ENCODE measurements at places on chromosomes 16 and 17.

DNA sequence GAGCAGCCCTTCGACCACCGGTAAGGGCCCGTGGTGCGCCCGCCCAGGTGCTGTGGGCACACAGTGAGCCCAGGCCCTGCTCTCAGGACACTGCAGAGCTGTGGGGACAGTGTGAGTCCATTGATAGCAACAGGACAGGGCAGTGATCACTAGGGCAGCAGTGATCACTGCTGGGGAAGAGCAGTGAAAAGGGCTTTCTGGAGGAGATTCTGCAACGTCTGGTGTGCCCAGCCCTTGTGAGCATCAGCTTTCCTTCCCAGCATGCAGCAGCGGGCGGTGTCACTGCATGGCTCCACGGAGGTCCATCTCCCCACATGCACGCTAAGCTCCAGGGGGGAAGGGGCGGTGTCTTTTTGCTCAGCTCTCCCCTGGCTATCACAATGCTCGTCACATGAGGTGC lies 32.1 kb downstream of the MAP1LC3B start:
- no peak for DNase-seq

DNA sequence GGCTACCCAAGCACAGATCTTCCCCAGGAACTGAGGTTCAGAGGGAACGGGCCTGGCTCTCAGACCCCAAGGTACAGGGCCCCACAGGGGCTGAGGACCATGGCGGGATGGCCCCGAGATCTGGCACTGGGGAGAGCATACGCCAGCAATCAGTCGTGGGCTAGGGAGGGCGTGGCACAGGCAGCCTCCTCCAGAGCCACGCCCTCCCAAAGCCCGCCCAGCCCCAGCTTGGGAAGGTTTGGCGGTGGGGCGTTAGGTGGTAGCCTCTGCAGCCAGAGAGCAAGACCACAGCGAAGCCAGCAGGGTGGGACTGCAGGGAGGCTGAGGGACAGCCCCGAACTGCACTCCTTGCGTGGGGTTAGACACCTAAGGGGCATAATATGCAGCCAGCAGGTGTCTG lies 11.6 kb downstream of the WNT9B start:
- no peak for DNase-seq

DNA sequence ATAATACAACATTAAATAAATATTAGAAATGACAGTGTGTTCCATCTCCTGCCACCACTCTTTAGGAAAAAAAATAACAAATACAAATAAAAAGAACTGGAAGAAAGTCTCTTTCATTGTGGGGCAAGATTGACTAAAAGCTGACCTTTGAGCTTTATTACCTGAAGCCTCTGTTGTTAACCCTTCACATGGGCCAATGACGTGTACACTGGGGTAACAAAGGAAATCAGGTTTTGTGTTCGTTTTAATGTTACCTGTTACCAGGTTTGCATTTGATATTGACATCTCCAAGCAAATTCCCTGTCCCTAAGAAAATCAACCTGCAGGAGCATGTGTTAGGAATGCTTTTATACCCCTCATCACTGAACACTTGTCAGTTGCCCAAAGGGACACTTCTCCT lies 39.0 kb downstream of the NLK start:
- no peak for DNase-seq

GRCh38 chr16:51535591-51535990 lies 384.5 kb upstream of the SALL1 start:
- no peak for DNase-seq

GRCh38 chr17:59160157-59161025 lies 4.8 kb downstream of the PRR11 start:
- no peak for DNase-seq

GRCh38 chr16:4591706-4592470 lies 22.8 kb downstream of the UBALD1 start:
- no peak for DNase-seq

- no peak for DNase-seq
Measured at GRCh38 chr16:67773099-67773498, 33.3 kb downstream of the RANBP10 start.

DNA sequence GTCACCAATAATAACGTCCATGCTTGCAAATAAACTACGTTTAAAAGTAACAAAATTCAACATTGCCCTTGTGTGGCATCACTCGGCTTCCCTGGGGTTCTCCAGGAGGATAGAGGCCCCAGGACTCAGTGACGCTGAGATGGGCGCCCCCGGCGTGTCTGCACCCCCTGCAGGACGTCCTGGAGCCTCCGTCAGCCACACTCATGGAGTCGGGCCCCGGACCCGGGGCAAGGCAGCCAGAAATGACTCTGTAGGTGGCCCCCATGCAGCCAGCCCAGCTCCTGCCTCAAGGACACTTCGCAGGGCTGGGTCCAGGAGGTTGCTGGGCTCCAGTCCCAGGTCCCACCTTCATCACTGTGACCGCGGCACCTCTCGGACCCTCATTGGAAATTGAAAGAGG lies 16.6 kb upstream of the ACSF3 start:
- DNase-seq, result no peak

DNA sequence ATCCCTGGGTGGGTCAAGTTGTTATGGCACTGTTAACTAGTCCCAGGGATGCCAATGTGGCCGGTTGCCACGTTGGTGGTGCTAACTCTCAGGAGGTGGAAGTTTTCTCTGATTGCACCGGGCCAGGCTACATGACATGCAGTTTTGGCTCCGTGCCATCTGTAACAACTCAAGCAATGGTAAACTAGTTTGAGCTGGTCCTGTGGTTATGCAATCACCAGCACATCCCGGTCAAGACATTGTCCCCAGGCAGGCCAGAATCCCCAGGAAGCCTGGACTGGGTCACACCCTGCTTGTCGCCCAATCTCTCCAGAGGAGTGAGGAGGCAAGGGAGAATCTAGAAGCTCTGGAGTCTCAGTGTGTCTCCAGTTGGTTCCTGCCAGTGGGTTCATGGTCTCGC lies 10.1 kb upstream of the CCL17 start:
- DNase-seq, result no peak

GRCh38 chr17:42531455-42532354 lies 4.3 kb upstream of the NAGLU start:
- DNase-seq, result peak; percentile 21

DNA sequence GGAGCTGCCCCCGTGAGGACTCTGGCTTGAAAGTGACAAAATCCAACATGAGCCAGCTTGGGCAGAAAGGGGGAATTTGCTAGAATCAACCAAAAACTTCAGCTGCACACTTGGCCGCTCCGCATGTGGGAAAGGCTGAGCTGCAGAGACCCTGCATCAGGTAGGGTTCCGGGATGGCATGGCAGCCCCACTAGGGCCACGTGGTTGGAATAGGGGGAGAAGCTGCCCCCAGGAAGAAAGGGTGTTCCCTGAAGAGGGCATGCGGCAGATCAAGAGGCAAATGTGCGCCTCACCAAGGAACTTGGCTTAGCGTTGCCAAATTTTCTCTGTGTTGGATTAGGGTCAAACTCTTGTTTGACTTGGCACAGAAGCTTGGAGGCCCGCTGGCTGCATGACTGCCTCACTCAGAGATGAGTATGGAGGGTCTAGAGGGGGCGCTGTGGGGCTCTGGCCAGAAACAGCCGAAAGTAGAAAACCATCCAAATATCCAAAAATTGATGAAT lies 29.2 kb upstream of the WFIKKN2 start:
- DNase-seq, result no peak

- peak; percentile 92 for DNase-seq
Measured at GRCh38 chr17:27345141-27345904, 51.4 kb downstream of the WSB1 start.

DNA sequence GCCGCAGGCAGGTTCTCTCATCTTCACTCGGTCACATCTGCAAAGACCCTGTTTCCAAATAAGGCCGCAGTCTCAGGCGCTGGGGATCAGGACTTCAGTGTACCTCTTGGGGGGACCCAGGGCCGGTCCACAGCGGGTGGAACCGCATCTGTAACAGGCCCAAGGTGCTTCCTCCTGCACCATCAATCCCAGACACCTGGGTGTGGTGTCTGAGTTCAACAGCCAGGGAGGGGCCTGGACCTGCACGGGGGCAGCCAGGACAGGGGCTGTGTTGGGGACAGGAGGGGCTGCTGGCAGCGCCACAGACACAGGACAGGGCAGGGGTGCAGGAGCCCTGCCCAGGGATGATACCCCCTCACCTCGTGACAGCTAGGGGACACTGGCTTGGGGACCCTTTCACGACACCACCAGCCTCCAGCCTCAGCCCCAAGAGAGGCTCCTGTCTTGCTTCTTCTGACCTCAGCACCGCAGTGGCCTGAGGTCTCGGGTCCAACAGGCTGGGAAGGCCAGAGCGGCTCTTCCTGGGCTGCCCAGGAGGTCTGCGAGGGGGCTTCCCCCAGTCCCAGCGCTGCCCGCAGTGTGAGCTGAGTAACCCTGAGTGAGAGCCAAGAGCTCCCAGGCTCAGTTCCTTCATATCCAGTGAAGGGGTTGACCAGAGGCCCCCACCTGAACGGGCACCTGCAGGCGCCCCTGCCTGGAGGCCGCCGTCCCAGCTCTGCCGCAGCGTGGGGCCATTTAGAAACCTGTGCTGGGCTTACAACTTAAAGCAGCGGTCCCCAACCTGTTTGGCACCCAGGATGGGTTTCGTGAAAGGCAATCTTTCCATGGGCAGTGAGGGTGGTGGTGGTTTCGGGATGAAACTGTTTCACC lies 30.7 kb upstream of the BAHCC1 start:
- no peak for DNase-seq

GRCh38 chr17:81833160-81833920 lies at the start of gene MCRIP1:
TSS of gene MCRIP1 (minus strand) at chr17:81833291. CDS start at chr17:81824506, 8,785 bp downstream.
- DNase-seq, result peak; percentile 70

DNA sequence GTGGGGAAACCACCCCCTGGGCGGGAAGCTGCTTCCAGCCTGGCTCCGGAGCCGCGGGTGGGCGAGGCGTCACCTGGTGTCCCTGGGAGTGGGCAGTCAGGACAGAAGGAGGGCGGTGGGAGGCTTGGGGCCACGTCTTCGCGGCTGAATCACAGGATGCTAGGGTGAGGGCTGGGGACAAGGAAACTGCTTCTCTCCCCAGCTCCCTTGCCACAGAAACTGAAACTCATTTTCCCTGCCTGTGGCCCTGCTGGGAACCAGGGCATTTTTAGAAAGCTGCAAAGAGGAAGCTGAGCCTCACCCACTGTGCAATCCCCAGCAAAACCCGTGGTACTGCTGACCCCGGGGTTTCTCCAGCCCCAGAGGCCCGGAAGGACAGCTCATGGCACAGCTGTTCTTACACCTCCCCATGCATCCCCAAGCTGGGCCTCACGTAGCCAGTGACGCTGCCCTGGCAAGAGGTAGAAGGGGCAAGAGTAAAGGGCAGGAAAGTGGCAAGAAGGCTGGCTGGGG lies 8.2 kb downstream of the RHBDF2 start:
- DNase-seq, result no peak

GRCh38 chr17:62948370-62948769 lies 17.7 kb upstream of the TANC2 start:
- no peak for DNase-seq

DNA sequence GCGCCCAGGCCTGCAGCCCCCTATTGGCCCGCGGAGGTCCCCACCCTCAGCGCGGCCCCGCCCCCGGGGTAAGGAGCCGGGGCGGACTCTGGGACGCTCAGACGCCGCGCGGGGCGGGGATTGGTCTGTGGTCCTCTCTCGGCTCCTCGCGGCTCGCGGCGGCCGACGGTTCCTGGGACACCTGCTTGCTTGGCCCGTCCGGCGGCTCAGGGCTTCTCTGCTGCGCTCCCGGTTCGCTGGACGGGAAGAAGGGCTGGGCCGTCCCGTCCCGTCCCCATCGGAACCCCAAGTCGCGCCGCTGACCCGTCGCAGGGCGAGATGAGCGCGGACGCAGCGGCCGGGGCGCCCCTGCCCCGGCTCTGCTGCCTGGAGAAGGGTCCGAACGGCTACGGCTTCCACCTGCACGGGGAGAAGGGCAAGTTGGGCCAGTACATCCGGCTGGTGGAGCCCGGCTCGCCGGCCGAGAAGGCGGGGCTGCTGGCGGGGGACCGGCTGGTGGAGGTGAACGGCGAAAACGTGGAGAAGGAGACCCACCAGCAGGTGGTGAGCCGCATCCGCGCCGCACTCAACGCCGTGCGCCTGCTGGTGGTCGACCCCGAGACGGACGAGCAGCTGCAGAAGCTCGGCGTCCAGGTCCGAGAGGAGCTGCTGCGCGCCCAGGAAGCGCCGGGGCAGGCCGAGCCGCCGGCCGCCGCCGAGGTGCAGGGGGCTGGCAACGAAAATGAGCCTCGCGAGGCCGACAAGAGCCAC lies at the start of gene NHERF1:
Gene NHERF1 (plus strand): TSS at position 100 of the 750 bp plus-strand sequence. CDS start 219 bp downstream, at position 319.
- peak; percentile 91 for DNase-seq

DNA sequence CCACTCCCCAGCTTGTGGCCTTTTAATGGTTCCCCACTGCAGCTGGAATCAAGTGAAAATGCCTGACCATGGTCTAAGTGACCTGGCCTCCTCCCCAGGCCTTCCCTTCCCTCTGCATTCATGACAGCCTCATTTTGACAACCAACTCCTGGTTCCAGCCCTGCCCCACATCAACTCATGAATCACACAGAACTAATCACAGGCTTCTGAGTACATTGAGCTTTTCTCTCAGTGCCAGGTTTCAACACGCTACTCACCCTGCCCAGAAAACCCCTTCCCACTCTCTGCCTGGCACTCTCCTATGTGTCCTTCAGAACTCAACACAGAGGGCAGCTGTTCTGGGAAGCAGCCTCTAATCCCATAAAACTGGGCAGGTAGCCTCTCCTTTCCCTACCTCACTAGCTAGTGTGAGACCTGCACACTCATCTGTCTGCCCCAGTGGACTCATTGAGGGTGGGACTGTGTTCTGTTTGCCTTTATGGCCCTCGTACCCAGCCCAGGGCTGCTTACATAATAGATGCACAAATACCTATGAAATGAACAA lies 313.6 kb downstream of the GRIN2A start:
- no peak for DNase-seq

GRCh38 chr17:44466339-44466738 lies 36.9 kb downstream of the GPATCH8 start:
- DNase-seq, result no peak

DNA sequence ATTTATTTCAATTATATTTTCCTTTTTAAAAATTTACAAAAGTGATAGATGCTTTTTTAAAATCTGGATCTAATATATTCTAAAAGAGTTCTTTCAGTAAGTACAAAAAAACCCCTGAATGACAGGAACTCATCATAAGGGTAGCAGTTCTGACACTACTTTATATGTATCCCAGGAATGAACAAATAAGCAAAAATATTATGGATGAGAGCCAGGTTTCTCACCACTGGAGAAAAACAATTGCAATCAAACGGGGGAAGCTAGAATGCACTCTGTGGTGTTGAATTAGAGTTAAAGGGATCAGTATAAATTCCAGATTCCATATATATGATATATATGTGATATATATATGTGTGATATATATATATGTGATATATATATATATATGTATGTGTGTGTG lies 23.2 kb upstream of the NDRG4 start:
- DNase-seq, result no peak

DNA sequence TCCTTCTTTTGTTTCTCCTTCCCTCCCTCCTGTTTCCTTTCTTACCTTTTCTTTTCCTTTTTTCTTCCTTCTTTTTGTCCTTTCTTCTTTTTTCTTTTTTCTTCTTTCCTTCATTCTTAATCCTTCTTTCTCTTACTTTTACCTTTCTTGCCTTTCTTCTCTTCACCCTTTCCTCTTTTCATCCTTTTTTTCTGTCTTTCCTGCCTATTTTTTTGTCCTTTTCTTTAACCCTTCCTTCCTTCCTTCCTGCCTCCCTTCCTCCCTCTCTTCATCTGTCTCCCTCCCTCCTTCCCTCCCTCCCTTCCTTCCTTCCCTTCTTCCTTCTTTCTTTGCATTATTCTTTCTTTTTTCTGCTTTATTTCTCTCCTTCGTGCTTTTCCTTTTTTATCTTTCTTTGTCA lies 160.7 kb downstream of the AXIN2 start:
- DNase-seq, result no peak

GRCh38 chr16:53433509-53433908 lies 762 bp upstream of the RBL2 start:
- DNase-seq, result no peak
